ENCODE measurements at places on chromosomes 7 and 10.

DNA sequence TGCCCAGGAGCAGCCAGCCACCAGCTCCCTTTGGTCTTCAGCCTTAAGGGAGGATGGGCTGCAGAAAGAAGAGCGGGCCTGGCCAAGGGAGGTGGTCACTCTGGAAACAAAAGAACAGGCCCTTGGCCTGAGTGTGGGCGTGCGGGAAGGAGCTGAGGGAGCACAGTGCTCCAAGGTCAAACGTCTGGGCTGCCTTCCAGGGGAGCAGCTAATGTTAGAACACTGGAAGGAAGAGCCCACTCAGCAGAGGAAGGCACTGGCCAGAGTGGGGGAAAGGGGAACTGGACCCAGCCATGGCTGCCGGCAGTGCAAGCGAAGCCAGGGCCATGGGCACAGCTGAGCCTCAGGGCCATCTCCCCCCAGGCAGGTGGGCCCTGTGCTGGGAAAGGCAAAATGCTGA lies 42.7 kb downstream of the FAM53B start:
- no peak for DNase-seq

- DNase-seq, result no peak
These were observed 102.8 kb upstream of the MTPN start for GRCh38 chr7:136079934-136080333.

DNA sequence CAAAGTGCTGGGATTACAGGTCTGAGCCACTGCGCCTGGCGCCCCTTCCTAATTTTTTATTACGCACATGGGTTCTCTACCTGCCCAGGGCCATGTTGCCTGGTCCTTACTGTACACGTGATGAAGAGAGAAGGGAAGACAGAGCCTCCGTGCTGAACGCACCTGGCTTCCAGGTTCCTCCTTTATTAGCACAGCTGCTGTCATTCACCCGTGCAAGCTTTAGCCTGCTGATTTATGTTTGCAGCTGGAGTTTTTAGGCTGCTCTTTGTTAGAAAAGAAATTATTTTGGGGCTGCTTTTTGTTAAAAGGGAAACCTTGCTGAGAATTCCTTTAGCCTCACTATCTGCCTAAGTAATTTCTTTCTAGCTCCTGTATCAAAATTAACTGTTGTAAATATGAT lies 417.0 kb downstream of the CALN1 start:
- DNase-seq, result no peak

DNA sequence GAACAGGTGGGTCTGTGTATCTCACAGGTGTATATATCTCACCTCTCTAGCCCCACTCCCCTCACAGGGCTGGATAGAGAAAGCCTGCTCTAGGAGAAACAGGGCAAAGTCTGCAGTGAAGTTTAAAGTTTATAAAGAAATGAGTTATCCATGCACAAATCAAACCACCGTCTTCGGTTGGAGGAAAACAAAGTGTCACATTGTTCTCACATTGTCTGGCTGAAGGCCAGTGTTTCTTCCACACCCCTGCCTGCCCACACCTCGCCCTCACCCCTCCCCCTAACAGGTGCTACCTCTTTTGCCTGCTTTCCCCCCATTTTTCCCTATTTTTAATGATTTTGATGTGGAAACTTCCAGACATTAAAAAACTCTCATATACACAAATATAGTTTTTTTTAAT lies 25.8 kb downstream of the AQP1 start:
- no peak for DNase-seq

DNA sequence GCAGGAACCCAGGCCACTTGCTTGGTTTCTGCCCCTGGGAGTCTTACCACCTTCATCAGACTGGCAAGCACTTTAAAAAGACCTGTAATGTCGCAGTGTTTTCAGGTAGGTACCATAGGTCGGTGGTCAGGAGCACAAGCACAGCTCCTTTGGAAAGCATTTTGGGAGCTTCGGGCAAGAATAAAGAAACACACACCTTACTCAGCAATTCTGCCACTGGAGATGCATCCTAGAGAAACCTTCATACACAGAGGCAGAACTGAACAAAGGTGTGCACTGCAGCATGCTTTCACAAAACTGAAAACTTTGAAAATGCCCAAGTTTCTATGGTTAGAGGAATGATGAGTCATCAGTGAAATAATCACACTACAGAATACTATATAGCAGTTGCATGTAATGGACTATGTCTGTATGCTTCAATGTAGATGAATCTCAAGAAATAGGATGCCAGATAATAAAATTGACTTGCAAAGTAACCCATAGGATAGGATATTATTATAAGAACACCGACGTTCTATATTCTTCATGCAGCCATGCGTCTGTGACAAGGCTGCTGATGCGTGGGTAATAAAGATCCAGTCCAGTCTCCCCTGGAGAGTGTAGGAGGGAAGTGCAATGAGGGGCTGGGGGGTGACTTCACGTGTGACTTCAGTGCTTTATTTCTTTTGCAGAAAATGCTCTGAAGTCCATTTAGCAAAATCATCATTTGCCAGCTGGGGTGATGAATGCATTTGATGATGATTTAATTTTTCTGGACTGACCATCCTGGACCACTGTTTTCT lies 309.5 kb downstream of the WDR37 start:
- DNase-seq, result no peak

DNA sequence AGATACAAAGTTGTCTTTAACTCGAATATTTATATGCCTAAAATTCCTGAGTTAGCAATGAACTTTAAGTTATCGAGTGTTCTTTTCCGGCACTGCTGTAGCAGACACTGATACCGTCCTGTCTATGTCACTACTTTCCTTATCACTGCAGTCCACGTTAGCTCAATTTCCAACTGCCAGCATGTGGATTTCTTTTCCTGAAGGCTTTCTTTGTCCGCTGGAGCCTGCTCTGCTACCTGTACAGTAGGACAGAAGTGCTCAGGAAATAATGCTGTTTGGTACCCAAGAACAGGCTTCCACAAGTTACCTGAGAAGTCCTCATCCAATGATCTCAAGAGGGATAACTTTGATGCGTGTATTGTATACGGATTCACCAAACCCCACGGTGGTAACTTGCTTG lies 329.4 kb downstream of the NXPH1 start:
- no peak for DNase-seq

DNA sequence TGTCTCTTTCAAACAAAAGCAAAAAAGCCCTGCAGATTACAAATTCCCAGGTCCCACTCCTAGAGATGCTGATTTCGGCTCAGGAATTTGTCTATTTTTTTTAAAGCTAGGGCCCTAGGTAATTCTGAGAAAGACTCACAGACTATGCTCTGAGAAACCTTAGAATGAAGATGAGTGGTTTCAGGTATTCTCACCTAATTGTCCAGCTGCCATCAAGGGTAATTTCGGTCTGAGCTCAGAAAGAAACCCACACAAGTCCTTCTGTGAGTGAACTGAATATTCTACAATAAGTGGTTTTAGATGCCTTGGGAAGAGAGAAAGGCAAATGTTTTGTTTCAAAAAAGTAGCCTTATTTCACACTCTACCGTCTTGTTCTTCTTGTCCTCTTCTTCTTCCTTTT lies 45.7 kb downstream of the DCLRE1A start:
- DNase-seq, result no peak

DNA sequence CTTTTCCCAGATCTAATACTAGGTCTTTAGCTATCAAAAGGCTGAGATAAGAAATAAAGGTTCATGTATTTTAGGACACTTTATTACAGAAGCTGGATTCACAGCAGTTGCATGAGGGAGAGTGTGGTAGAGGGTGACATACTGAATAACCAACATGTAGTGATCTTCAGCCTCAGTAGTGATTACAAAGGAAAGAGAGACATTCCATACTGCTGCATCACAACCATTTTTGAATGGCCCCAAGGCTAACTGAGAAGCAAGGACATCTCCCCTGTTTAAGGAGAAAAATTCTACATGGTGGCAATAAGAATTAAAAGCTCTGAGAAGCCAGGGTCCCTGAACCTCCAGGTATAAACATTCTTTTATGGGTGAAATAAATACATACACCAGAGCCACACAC lies 35.3 kb downstream of the COG5 start:
- no peak for DNase-seq

GRCh38 chr10:123913688-123914268 lies 22.2 kb upstream of the CPXM2 start:
- no peak for DNase-seq

- no peak for DNase-seq
These were observed 569 bp downstream of the SLC26A5 start for GRCh38 chr7:103445228-103446048.

DNA sequence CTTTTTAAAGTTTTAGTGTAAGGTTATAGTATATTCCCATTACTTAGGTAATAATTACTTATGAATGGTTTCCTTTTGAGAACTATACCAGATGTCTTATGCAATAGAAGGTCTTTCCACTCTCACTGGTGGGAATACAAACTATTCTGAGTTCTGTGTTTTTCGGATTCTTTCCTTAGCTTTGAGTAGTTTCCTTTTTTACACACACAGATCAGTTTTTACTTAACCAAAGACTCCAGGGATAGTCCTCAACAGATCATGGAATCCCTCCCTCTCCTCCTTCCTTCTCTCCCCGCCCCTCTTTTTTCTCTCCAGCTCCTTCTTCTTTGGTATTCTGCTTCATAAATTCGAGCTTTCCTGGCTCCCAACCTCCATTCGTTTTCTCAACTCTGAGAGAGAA lies 13.3 kb downstream of the COPG2 start:
- no peak for DNase-seq

DNA sequence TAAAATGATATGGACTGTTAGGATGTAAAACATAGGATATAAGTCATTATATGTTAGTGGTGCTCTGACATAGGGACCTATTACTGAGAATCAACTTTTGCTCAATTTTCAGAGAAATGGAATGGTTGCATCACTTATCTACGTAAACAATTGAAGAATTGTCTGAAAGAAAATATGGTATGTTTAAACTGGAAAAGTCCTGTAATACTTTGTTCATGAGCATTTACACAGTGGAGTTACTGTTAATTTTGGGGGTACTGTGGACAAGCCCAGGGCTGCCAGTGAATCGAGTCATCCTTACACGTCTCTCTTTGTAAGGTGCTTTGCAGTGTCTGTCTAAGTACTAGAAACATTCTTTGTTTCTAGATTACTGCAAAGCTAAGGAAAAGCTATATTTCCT lies 152.0 kb downstream of the ZNF22 start:
- no peak for DNase-seq

DNA sequence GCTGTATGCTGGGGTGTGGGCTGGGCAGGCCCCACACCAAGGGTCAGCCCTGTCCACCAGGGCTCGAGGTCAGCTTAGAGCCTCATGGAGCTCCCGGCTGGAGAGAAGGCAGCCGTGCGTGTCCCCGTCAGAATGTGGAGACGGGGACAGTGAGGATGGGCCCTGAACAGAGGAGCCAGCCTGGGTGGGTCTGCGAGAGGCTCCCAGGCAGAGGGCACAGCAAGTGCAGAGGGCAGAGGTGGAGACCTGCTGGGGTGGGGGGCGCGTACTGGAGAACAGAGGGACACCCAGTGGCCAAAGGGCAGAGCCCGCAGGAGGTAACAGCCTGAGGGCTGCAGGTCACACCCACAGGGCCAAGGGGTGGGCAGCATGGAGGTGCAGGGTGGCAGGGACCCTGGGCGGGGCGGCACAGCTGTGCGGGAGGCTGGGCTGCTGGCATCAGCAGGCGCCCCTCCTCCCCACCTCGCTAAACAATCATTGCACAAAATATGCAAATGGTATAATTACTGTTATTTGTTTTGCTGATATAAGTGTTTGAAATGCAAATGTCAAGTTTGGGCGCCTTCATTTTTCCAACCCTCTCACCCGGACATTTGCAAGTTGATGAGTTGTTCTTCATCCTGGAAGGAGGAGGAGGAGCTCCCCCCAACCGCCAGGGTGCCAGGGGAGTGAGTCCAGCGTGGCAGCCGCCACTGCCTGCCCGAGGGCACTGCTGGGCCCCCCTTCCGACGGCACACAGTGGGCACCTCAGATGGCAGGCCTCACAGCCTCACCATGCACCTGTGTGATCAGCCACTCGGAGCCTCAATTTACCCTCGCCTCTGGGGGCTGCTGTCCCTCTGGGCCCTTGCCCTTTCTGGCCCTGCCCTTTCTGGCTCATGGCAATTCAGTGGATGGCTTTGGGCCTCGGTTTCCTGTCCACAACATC lies 35.0 kb downstream of the ELFN1 start:
- no peak for DNase-seq

GRCh38 chr7:93117852-93118530 lies at the start of gene SAMD9:
Gene SAMD9, minus strand, starts transcription at chr7:93117979. Its CDS starts 11,882 bp downstream, at chr7:93106097.
- peak; percentile 43 for DNase-seq

GRCh38 chr7:3495530-3495929 lies 194.5 kb downstream of the SDK1 start:
- DNase-seq, result no peak

- no peak for DNase-seq
These were observed 6.1 kb downstream of the DLG5 start for GRCh38 chr10:77920495-77920894.

- DNase-seq, result no peak
These were observed 111.2 kb downstream of the SEM1 start for GRCh38 chr7:96598421-96598820.

GRCh38 chr10:15824498-15824897 lies 35.8 kb downstream of the MINDY3 start:
- no peak for DNase-seq

GRCh38 chr7:114086914-114087652 lies 168.3 kb upstream of the PPP1R3A start:
- DNase-seq, result no peak

DNA sequence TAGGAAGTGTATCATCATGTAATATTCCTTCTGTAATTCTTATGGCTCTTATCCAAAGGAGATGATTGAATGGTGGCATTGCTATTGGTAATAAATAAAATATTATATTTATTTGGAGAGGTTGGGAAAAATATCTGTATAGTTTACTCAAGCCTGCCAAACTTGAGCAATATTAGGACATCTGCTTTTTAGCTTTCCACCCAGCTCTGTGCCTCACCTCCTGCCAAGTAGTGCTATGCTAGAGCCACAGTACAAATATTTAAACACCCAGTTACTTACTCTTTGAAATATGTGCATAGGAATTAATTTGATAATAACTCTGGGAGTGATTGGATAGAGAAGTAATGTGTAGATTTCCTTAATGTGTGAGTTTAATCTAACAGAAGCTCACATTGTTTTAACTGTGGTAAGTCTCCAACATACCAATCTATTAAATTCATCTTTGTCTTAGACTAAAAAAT lies 129.2 kb downstream of the BBS9 start:
- no peak for DNase-seq

DNA sequence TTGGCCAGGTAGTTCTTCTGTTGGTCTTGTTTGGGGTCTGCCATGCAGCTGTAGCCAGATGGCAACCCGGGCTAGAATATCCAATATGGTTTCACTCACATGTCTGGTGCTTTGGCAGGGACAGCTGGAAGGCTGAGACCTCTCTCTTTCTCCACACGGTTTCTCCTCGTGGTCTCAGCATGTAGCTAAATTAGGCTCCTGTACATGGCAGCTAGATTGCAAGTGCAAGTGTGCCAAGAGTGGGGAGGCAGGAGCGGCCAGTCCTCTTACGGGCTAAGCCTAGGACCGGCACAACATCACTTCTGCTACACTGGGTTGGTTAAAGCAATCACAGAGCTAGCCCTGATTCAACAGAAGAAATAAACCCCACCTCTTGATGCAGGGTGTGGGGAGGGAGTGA lies 9.3 kb upstream of the PDE1C start:
- DNase-seq, result no peak

DNA sequence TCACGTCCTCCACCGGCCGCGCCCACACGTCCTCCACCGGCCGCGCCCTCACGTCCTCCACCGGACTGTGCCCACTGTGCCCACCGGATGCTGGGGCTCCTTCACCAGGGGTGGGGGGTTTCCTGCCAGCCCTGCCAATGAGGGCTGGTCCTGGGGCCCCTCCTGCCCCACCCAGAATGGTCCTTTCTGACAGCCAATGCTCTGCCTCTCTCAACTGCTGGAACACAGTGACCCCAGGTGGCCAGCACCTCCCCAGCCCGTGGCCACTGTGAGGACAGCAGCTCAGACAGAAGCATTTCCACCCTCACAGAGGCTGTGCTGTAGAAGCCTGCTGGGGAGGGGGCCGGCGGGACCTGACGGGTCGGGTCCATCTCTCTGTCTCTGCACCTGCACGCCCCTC lies 90.1 kb upstream of the DNAAF5 start:
- DNase-seq, result peak; percentile 11
